Hippocampal formation (tissue), 2 donors: ENCODE measurements at places on chromosomes 7 and 10.

DNA sequence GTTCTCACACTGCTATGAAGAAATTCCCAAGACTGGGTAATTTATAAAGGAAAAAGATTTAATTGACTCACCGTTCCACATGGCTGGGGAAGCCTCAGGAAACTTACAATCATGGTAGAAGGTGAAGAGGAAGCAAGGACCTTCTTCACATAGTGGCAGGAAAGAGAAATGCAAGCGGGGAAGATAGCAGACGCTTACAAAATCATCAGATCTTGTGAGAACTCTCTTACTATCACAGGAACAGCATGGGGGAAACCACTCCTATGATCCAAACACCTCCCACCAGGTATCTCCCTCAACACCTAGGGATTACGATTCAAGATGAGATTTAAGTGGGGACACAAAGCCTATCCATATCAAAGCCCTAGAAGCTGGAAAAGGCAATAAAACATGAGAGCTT lies 130.8 kb downstream of the MDFIC start:
- DNase-seq = no peak

DNA sequence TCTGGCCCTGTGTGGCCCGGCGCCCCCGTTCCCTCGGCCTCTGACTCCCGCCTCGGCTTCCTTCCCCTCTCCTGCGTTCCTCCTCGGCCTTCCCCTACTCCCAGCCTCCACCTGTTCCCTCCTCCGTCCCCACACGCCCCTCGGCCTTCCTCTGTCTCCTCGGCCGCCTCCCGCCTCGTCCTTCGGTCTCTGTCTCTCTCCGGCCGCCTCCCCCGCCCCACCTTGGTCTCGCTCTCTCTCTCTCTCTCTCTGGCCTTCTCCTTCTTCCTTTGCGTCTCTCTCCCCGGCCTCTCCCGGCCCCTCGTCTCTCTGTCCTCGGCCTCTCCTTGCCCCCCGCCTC lies 588 bp downstream of the GET4 start:
- no peak for DNase-seq

DNA sequence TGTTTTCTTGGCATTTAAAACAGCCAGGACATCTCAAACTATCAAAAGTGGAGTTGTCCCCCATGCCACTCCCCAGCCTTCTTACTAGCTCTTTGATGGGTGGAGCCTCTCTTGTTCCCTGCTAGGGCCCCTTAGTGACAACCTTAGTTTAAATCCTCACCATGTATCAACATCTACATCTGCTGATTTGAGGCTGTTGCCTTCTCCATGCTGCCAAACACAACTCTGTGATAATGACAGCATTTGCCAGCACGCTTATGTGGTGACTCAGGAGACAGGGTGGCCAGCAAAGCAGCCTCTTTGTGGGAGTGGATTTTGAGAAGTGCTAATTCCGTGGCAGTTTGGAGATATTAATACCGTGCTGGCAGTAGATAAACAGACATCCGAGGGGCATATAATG lies 145.4 kb downstream of the LRRC4 start:
- DNase-seq = peak; percentile 54

DNA sequence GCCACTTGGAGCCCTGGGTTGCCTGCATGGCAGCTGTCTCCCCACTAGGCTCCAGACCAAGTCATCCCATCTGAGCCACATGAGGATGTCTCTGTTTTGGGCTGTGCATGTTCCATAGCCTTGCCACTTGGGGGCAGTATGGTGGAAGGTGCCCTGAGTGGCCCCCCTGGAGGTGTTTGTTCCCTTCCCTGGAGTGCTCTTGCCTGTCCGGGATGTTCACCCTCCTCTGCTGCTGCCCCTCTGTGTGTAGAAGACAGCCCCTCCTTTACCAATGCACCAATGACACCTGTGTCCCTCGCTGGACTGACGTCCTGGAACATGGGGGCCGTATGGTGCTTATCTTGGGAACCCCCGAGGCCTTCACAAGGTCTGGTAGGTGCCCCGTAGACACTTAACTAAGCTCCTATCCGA lies 100.2 kb downstream of the ACTR3B start:
- no peak for DNase-seq

DNA sequence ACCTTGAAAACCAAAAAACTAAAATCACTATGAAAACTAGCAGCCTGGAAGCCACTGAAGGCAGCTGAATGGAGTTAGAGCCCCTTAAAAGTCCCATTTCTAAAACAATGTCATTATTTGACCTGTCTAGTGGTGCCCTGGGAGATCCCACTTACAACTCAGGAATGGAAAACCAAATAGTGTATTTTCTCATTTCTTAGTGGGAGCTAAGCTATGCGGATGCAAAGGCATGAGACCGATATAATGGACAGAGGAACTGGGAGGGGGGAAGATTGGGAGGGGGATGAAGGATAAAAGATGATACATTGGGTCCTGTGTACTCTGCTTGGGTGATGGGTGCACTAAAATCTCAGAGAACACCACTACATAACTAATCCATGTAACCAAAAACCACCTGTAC lies 9.8 kb upstream of the GIMAP2 start:
- DNase-seq = no peak

DNA sequence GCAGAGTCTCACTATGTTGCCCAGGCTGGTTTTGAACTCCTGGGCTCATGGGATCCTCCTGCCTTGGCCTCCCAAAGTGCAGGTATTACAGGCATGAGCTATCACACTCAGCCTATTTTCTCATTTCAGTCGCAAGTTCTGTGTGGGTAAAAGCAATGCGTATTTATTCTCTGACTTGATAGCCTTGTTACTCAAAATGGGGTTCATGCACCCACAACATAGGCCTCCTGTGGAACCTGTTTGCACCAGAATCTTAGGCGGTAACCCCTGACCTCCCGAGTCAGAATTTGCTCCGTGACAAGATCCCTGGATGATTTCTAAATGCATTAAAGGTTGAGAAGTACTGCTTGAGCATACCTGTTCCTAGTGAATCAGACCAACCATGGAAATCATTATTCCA lies 7.3 kb downstream of the IL2RA start:
- DNase-seq = no peak

DNA sequence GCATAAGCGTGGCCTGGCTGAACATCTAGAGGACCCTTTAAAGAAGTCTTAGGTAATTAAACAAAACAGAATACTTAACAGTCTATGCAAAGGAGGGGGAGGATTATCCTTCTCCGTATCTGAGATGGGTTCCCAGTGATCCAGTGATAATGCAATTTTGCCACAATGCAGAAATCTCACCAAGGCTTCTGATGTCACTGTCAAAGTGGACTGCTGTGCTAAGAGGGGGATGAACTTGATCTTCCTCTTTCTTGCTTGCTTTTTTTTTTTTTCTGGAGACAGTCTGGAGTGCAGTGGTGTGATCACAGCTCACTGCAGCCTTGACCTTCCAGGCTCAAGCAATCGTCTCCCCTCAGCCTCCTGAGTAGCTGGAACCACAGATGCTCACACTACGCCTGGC lies 30.8 kb downstream of the GATA3 start:
- no peak for DNase-seq

DNA sequence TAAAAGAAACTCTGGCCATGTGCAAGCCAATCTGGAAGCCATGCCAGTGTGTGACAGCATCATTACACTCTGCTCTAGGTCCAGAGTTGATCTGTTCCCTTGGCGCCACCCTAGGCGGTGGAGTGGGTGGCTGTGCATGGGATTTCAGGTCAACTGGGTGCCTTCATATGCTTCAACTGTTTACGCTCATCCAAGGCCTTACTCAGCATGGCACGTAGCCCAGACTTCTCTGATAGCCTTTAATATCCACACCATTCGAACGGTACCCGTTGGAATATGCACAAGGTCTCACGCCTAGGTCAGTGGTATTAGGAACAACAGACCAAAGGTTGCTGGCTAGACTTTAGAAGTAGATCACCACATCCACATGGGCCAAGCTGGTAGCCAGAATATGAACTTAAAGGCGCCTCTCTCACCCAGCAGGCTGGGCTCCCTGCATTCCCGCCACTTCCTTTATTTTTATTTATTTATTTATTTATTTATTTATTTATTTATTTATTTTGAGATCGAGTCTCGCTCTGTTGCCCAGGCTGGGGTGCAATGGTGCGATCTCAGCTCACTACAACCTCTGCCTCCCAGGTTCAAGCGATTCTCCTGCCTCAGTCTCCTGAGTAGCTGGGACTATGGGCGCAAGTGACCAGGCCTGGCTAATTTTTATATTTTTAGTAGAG lies 18.7 kb upstream of the ACHE start:
- DNase-seq = no peak

DNA sequence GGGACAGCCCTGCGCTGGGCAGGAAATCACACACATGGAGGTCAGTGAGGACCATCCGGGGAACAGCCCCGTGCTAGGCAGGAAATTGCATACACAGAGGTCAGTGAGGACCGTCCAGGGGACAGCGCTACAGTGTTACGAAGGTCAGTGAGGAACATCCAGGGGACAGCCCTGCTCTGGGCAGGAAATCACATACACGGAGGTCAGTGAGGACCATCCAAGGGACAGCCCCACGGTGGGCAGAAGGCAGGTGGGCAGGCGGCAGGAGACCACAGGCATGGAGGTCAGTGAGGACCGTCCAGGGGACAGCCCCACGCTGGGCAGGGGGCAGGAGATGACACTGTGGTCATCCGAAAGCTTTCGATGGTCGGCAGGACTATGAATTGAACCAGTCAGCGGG lies 79.7 kb downstream of the PTPRN2 start:
- DNase-seq = no peak

- no peak for DNase-seq
These were observed 111.4 kb upstream of the GLCCI1 start for GRCh38 chr7:7857143-7857583.

GRCh38 chr7:130364451-130364850 lies 15.8 kb upstream of the CPA1 start:
- no peak for DNase-seq

- DNase-seq = no peak
These were observed 263.4 kb downstream of the BICC1 start for GRCh38 chr10:58775960-58776567.

DNA sequence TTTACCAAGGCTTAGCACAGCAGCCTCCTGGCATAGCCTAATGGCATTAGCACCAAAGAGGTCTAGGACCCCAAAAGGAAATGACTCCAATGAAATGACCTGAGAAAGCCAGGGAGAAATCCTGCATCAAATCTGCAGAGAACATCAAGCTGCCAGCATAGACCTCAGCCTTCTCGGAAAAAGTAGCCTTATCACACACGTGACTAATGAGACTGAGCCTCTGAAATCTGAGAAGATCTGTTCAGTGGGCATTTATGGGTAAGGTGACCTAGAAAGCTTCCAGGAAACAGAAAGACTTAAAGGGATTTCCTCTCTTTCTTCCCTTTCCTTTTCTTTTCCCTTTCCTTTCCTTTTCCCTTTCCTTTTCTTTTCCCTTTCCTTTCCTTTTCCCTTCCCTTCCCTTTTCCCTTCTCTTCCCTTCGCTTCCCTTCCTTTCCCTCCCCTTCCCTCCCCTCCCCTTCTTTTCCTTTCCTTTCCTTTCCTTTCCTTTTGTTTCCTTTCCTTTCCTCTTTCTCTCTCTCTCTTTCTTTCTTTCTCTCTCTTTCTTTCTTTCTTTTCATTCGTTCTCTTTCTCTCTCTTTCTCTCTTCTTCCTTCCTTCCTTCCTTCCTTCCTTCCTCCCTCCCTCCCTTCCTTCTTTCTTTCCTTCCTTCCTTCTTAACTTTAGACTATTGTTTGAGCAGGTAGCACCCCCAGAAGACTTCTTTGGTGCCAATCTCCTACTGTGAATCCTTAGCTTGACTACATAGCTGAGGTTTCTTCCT lies 23.1 kb upstream of the PTTG1IP2 start:
- DNase-seq = no peak
